ENCODE measurements at places on chromosomes 12 and 14. TPM values are rescaled to one million over a fixed set of nuclear protein-coding genes. Genes with fewer than 3 reads are reported as not detected.

The KSR2 gene
- total RNA-seq = 0.04 TPM

The MRPL52 gene
- 97.9 TPM for total RNA-seq

The KLRG1 gene
- 5.6 TPM for total RNA-seq

The SIRT4 gene
- total RNA-seq = 7.4 TPM

The KLRF2 gene
- total RNA-seq = not detected

GRCh38 chr12:34219046-34219770 is 196.9 kb downstream of the ALG10 start:
- H3K4me1 ChIP-seq = no peaks in the 10 kb centered on the region
- no peak overlapping the region for H3K27ac ChIP-seq
- H3K27me3 ChIP-seq = no peaks in the 10 kb centered on the region
- no peak overlapping the region for H3K4me3 ChIP-seq

DNA sequence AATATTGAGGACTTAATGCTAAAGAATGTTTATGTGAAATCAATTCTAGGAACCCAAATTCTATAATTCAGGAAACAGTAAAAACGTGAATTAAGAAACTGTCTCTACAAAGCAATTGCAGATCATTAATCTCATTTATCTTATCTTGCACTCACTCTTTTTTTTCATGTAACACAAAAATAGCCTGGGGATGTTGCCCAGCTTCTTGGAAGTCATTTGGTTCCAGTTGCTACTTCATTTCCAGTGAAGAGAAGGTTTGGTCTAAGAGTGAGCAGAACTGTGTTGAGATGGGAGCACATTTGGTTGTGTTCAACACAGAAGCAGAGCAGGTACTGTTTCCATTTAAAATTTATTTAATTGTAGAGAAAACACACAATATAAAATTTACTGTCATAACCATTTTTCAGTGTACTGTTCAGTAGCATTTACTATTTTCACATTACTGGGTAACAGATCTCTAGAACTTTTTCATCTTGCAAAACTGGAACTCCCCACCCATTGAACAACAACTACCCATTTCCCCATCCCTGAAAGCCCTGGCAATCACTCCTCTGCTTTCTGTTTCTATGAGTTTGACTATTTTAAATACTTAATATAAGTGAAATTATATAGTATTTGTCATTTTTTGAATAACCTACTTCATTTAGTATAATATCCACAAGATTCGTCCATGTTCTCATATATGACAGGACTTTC is 9.7 kb downstream of the CLEC6A start:
- DNase-seq = no peak
- no peak overlapping the region for H3K27ac ChIP-seq
- H3K4me3 ChIP-seq = no peak overlapping the region
- H3K4me1 ChIP-seq = no peaks in the 10 kb centered on the region
- H3K27me3 ChIP-seq = no peaks in the 10 kb centered on the region
- H3K36me3 ChIP-seq = no peaks in the 10 kb centered on the region

- H3K36me3 ChIP-seq = no peaks in the 10 kb centered on the region
- H3K4me1 ChIP-seq = peaks cover 11% of the 10 kb centered on the region
- no peak for DNase-seq
- no peaks in the 10 kb centered on the region for H3K27me3 ChIP-seq
- H3K27ac ChIP-seq = no peak overlapping the region
Observed at GRCh38 chr14:31947076-31947475, 130.0 kb upstream of the ARHGAP5 start.

- no peaks in the 10 kb centered on the region for H3K4me1 ChIP-seq
- no peak overlapping the region for H3K27ac ChIP-seq
- DNase-seq = no peak
- H3K27me3 ChIP-seq = no peaks in the 10 kb centered on the region
- no peak overlapping the region for H3K4me3 ChIP-seq
- no peaks in the 10 kb centered on the region for H3K36me3 ChIP-seq
Observed at GRCh38 chr14:82126006-82126405, 592.4 kb upstream of the SEL1L start.

DNA sequence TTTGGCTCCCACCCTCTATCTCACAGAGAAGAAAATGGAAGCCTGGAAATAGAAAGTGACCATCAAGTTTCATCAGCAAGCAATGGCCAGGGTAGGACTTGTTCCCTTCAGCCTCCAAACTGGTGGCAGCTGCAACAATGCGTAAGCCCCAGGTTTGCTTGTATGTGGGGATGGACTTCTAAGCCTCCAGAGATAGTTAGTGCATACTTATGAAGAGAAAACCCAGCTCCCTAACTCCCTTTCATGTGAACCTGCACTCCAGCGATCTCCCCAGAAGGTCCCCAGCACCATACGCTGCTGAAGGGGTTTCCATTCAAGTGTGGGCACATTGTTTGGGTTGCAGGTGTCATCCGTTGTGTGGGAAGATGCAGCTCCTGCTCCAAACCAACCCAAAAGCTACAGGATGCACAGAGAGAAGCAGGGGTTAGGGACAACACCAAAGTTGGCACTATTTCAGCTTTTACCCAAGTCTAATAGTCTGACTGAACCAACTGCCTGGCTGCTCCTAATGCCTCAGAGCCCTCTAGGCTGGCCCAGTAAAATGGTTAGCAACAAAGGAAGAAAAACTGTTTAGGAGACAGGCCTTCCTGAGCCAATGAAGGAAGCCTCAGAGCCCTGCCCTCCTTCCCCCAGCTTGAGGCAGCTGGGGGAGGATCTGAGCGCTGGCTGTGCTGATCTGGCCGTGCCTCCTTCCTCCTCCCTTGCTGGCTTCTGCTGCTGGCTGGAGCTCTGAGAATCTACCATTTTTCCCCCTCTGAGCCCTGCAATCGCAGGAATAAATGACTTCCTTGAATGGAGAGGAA is 12.3 kb downstream of the ZFP36L1 start:
- no peaks in the 10 kb centered on the region for H3K27me3 ChIP-seq
- DNase-seq = peak; percentile 89
- H3K4me3 ChIP-seq = no peak overlapping the region
- H3K27ac ChIP-seq = peak overlapping the region; percentile 34
- H3K36me3 ChIP-seq = no peaks in the 10 kb centered on the region

- peaks cover 21% of the 10 kb centered on the region for H3K4me1 ChIP-seq
- peak; percentile 26 for DNase-seq
- no peaks in the 10 kb centered on the region for H3K36me3 ChIP-seq
- peak overlapping the region; percentile 28 for H3K27ac ChIP-seq
Observed at GRCh38 chr12:124025661-124026060, 52.6 kb downstream of the ZNF664 start.

DNA sequence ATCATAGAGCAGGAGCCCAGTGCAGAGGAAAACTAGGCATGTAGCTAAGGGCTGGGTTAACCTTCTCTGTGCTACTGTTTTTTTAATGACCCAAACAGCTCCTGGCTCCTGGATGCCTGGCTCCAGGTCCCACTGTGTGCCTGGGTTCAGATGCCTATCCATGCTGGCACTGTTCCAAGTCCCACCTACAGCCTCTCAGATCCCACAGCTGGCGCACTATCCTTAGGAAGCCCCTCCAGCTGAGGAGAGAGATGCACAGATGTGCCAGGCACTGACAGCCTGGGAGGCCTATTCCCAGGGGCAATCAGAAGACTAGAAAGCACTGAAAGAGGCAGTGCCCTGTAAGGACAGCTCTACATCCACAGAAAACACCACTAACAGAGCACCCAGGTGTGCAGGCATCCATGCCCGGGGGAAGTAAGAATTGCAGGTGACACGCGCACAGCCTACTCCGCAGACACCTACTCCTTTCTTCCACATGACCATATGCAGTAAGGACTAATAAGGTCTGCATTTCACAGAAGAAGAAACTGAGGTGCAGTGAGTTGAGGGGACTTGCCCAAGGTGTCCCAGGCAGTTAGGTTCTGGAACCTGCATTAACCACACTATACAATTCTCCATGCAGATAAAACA is 51.2 kb downstream of the PITPNM2 start:
- H3K27ac ChIP-seq = peak overlapping the region; percentile 86
- no peaks in the 10 kb centered on the region for H3K36me3 ChIP-seq
- H3K4me3 ChIP-seq = no peak overlapping the region
- H3K27me3 ChIP-seq = no peaks in the 10 kb centered on the region
- DNase-seq = no peak
- H3K4me1 ChIP-seq = peaks cover 66% of the 10 kb centered on the region

DNA sequence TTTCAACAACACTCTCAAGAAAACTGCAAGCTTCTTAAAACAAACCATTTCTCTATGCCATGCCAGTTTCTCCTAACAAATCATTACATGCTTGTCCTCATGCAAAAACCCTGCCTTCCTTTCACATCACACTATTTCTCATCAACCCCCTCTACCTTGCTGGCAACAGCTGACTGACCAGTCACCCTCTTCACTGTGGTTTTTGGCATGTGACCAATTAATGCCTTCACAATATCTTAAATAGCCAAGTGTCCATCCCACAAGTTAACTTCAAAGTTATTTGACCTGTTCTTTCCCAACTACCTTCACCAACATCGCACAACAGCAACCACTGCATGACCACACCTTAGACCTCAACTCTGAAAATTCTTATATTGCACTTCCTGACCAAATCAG is 159.6 kb downstream of the CEP128 start:
- no peaks in the 10 kb centered on the region for H3K36me3 ChIP-seq
- H3K4me3 ChIP-seq = no peak overlapping the region
- no peaks in the 10 kb centered on the region for H3K4me1 ChIP-seq
- DNase-seq = no peak
- no peak overlapping the region for H3K27ac ChIP-seq
- H3K27me3 ChIP-seq = no peaks in the 10 kb centered on the region

GRCh38 chr12:79183926-79184325 is 319.4 kb downstream of the SYT1 start:
- H3K36me3 ChIP-seq = no peaks in the 10 kb centered on the region
- no peak overlapping the region for H3K27ac ChIP-seq
- no peak overlapping the region for H3K4me3 ChIP-seq
- no peak for DNase-seq
- peaks cover 7% of the 10 kb centered on the region for H3K4me1 ChIP-seq
- H3K27me3 ChIP-seq = no peaks in the 10 kb centered on the region

- H3K36me3 ChIP-seq = no peaks in the 10 kb centered on the region
- DNase-seq = peak; percentile 49
- peak overlapping the region; percentile 50 for H3K4me3 ChIP-seq
- H3K4me1 ChIP-seq = peaks cover 42% of the 10 kb centered on the region
Observed at GRCh38 chr12:96907671-96908422, 790 bp downstream of the NEDD1 start.

GRCh38 chr12:53466640-53467039 is 14.7 kb downstream of the PCBP2 start:
- H3K36me3 ChIP-seq = peaks cover 96% of the 10 kb centered on the region
- no peak overlapping the region for H3K4me3 ChIP-seq
- H3K27me3 ChIP-seq = no peaks in the 10 kb centered on the region

DNA sequence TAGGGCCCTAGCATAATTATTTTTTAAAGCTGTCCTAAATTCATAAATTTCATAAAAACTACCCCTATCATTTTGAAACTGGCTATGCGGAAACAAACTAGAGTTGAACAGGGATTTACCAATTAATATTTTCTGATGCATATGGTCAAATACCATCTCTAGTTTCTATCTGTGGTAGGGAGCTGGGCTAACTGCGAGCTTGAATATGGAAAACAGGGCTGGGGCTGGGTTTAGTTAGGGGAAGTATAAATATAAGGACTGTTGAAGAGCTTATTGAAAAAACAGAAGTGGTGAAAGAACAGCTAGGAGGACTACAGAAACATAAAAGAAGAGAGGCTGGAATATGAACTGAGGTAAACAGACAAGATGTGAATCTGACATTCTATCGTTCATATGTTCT is 91.8 kb downstream of the SLC38A1 start:
- no peak overlapping the region for H3K27ac ChIP-seq
- no peaks in the 10 kb centered on the region for H3K27me3 ChIP-seq
- no peaks in the 10 kb centered on the region for H3K4me1 ChIP-seq
- DNase-seq = no peak
- no peaks in the 10 kb centered on the region for H3K36me3 ChIP-seq
- no peak overlapping the region for H3K4me3 ChIP-seq

- H3K4me3 ChIP-seq = no peak overlapping the region
- DNase-seq = no peak
- no peak overlapping the region for H3K27ac ChIP-seq
- H3K27me3 ChIP-seq = no peaks in the 10 kb centered on the region
- no peaks in the 10 kb centered on the region for H3K4me1 ChIP-seq
Observed at GRCh38 chr12:58347188-58347587, 405.8 kb downstream of the ATP23 start.

DNA sequence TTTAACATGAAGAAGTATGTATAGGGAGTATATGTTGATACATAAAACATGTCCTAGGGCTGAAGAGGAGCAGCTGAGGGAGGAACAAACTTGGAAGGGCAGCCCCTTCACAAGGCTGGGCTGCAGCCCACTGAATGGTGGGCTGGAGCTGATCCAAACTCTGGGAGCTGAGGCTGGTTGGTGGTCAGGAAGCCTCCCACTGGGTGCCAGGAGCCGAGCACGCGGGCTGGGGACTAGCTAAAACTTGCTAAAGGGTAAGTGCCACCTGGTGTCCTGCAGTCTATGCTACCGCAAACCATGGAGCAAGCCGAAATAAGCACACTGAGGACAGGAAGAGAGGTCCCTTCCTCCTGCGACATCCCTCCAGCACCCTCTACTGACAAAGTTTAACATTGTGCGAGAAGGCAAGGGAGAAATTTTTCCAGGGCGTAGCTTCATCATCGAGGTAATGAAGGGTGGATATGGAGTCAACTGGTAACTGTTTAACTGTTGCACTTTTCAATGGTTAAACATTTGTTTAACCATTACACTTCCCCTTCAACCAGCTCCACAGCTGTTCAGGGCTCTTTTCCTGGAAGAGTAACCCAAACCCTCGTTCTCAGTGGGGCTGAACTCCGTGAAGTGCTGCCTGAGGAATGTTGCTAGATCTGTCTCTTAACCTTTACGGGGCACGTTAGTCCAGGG is 42.2 kb downstream of the EGLN3 start:
- H3K4me1 ChIP-seq = no peaks in the 10 kb centered on the region
- no peak overlapping the region for H3K4me3 ChIP-seq
- no peaks in the 10 kb centered on the region for H3K27me3 ChIP-seq
- H3K27ac ChIP-seq = no peak overlapping the region
- H3K36me3 ChIP-seq = no peaks in the 10 kb centered on the region
- DNase-seq = no peak

GRCh38 chr12:22981711-22982110 is 356.7 kb downstream of the ETNK1 start:
- peak; percentile 44 for DNase-seq
- no peak overlapping the region for H3K27ac ChIP-seq
- H3K4me3 ChIP-seq = no peak overlapping the region
- H3K27me3 ChIP-seq = no peaks in the 10 kb centered on the region
- no peaks in the 10 kb centered on the region for H3K4me1 ChIP-seq
